ENCODE measurements at places on chromosomes 6 and 20. TPM values are rescaled to one million over a fixed set of nuclear protein-coding genes. Genes with fewer than 3 reads are reported as not detected.
A peak's percentile ranks its signal among the peaks of the same experiment; 100 is the strongest.

DNA sequence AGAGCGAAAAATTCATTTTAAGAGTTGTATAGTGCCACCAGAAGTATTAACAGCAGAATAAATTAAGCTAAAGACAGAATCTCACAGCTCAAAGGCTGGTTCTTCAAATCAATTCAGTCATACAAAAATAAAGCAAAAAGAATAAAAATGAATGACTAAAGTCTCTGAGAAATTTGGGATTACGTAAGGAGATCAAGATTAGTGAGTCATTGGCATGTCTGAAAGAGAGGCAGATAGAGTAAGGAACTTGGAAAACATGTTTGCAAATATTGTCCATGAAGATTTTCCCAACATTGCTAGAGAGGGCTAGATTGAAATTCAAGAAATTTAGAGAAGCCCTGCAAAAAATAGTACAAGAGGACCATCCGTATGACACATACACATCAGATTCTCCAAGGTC lies 1413.9 kb upstream of the ADGRB3 start:
- no peak for DNase-seq
- no peaks in the 10 kb centered on the region for H3K27me3 ChIP-seq
- H3K27ac ChIP-seq: no peak overlapping the region
- no peaks in the 10 kb centered on the region for H3K36me3 ChIP-seq
- H3K4me1 ChIP-seq: no peaks in the 10 kb centered on the region

Gene CCN6
- polyA plus RNA-seq: 0.24 TPM

DNA sequence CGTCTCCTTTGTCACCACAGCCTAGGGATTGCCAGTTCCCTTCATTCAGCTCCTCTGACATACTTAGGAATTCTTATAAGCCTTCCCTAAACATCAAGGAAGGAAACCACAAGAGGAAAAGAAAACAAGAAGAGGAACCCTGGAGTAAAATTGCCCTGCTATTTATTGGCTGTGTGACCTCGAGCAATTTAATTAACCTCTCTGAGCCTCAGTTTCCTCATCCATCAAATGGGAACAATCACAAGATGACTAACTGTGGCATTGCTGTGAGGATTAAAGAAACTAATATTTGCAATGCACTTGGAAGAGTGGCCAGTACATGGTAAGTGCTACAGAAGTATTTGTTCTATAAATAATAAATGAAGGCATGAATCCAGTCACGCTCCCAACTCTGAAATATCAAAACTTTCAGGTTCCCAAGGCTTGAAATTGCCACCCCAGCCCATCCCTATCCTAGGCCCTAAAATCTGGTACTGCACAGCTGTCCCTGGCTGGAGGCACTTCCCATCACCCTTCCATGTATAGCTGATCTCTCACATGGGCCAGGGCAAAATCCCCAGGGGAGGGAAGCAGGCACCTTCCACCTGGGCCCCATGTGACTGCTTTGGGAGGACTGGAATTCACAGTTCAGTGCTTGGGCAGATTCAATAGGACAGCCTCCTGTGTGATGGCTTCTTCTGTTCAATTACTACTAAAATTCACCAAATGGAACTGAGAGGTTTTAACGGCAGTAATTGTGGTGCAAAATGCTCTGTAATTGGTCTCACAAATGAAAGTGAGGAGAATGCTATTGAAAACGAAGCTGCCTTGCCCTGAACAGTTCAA lies 78.0 kb upstream of the MAFB start:
- no peak overlapping the region for H3K4me3 ChIP-seq
- peaks cover 10% of the 10 kb centered on the region for H3K27me3 ChIP-seq
- no peak overlapping the region for H3K27ac ChIP-seq
- H3K36me3 ChIP-seq: no peaks in the 10 kb centered on the region
- no peaks in the 10 kb centered on the region for H3K4me1 ChIP-seq
- no peak for DNase-seq

Gene CYP39A1
- not detected for polyA plus RNA-seq

Gene VSX1
- polyA plus RNA-seq: not detected

DNA sequence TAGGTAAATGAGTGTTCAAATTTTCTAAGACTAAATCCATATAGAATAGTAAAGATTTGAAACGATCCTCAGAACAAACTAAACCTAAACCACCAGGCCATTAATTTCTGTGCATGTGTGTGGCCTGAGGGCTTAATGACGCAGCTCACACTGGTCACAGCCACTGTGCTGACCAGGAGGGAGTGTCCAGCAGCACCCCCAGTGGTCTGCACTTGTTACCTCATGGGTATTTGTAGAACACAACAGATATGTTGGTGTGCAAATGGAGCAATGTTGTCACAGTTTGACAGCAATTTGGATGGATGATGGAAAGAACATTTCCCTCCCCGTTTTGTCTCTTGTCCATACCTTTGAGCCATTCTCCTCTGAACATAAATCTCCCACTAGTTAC lies 122.4 kb upstream of the EXOC2 start:
- no peaks in the 10 kb centered on the region for H3K36me3 ChIP-seq
- no peak overlapping the region for H3K27ac ChIP-seq
- no peak for DNase-seq
- H3K27me3 ChIP-seq: no peaks in the 10 kb centered on the region
- H3K4me1 ChIP-seq: no peaks in the 10 kb centered on the region

Gene PARD6B
- 1.8 TPM for polyA plus RNA-seq

GRCh38 chr6:140670021-140670420 lies 1295.6 kb upstream of the CITED2 start:
- no peak overlapping the region for H3K4me3 ChIP-seq
- no peak overlapping the region for H3K27ac ChIP-seq
- no peak for DNase-seq
- H3K27me3 ChIP-seq: no peaks in the 10 kb centered on the region
- no peaks in the 10 kb centered on the region for H3K4me1 ChIP-seq

Gene LPA
- 0.31 TPM for polyA plus RNA-seq

DNA sequence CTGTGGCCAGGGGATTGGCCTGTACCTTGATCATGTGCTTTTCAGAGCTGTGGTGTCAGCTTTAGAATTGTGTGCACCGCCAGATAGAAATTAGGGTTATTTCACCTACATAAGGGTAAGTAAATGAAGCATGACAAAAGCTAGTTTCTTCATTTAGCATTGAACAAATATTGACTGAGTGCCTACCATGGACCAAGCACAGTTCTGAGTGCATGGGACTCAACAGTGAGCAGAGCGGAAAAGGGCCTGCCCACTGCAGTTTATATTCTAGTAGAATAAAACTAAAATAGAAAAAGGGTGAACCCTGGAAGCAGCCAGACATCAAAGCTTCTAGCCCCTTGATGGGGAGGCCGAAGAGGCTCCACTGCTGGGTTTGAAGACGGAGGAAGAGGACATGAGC lies 25.6 kb downstream of the ECT2L start:
- DNase-seq: no peak
- no peak overlapping the region for H3K27ac ChIP-seq
- no peaks in the 10 kb centered on the region for H3K27me3 ChIP-seq
- no peaks in the 10 kb centered on the region for H3K36me3 ChIP-seq

GRCh38 chr6:128520436-128521281 lies at the start of gene PTPRK:
TSS of gene PTPRK (minus strand) at chr6:128520599. CDS start at chr6:128520358, 241 bp downstream.
- no peaks in the 10 kb centered on the region for H3K36me3 ChIP-seq
- peak within 1 kb of the TSS; percentile 50 for H3K4me3 ChIP-seq
- H3K4me1 ChIP-seq: peaks cover 5% of the 10 kb centered on the region
- peaks cover 29% of the 10 kb centered on the region for H3K27me3 ChIP-seq

GRCh38 chr6:116881236-116881635 lies 4.2 kb downstream of the RFX6 start:
- H3K36me3 ChIP-seq: no peaks in the 10 kb centered on the region
- no peak overlapping the region for H3K27ac ChIP-seq
- H3K4me3 ChIP-seq: no peak overlapping the region
- no peak for DNase-seq

Gene CST7
- not detected for polyA plus RNA-seq

Gene ZSCAN23
- 0.28 TPM for polyA plus RNA-seq

DNA sequence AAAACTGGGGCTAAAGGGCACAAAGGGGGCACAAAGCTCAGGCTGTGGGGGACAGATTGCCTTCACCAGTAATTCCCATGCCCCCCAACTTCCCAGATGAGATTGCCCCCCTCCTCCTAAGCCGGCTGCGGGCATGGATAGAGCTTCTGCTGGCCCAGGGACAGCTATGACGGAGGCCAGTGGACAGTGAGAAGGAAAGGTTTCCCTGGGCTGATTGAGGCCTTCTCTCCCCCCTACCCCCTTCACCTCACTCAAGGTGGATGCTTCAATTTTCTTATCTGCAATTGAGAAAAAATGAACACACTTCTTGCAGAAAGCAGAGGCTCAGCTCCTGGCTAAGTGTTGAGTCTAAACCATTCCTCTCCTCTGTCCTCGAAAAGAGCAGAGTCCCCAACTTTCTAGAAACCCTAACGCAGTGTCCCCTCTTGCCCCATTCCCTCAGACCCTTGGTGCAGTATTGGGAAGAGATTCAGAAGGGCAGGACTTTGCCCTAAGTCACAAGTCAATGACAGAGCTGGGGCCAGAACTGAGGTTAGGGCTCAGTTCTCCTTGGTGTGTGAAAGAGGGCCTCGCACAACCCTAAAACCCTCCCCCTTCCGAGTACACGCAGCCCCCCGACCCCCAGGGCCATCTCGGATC lies 808 bp downstream of the SDC4 start:
- no peaks in the 10 kb centered on the region for H3K36me3 ChIP-seq
- DNase-seq: no peak
- H3K27me3 ChIP-seq: no peaks in the 10 kb centered on the region

DNA sequence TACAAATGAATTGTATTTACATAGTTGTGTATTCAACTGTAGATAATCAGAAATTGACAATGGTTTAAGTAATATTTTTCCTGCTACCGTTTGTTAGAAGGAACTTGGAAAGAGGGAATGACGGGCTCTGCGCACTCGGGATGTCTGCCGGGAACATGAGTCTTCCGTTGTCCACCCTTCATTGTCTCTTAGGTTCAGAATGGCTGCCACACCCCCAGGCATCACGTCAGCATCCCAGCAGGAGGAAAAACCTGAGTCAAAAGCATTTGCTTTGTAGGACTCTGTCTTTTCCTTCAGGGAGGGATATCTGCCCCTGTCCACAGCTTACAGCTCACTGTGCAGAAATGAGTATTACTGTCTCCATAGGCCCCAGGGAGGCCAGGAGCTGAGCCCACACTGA lies 331.2 kb downstream of the THBS2 start:
- H3K4me1 ChIP-seq: no peaks in the 10 kb centered on the region
- no peaks in the 10 kb centered on the region for H3K36me3 ChIP-seq
- H3K27me3 ChIP-seq: no peaks in the 10 kb centered on the region
- H3K27ac ChIP-seq: no peak overlapping the region
- DNase-seq: no peak

- peaks cover 12% of the 10 kb centered on the region for H3K36me3 ChIP-seq
- no peak overlapping the region for H3K4me3 ChIP-seq
- no peak for DNase-seq
These were observed 16.6 kb downstream of the ATG5 start for GRCh38 chr6:106308985-106309384.

Gene C6orf132
- not detected for polyA plus RNA-seq

DNA sequence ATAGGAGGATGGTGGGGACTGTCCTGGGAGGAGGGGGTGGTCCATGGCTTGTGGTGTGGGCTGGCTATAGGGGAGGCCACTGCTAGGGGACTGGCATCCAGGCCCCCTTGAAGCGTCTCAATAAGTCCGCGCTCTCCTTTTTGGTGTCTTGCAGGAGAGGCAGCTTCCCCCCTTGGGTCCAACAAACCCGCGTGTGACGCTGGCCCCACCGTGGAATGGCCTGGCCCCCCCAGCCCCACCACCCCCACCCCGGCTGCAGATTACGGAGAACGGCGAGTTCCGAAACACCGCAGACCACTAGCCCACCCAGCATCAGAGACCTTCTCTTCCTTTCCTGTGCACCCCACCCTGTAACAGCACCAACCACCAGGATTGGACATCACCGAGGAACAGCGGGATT lies 2.8 kb upstream of the ZBTB9 start:
- no peaks in the 10 kb centered on the region for H3K27me3 ChIP-seq
- no peak overlapping the region for H3K4me3 ChIP-seq
- H3K27ac ChIP-seq: no peak overlapping the region
- H3K4me1 ChIP-seq: peaks cover 3% of the 10 kb centered on the region
- H3K36me3 ChIP-seq: peaks cover 4% of the 10 kb centered on the region

Gene WFDC5
- polyA plus RNA-seq: 0.21 TPM

Gene RBPJL
- not detected for polyA plus RNA-seq

DNA sequence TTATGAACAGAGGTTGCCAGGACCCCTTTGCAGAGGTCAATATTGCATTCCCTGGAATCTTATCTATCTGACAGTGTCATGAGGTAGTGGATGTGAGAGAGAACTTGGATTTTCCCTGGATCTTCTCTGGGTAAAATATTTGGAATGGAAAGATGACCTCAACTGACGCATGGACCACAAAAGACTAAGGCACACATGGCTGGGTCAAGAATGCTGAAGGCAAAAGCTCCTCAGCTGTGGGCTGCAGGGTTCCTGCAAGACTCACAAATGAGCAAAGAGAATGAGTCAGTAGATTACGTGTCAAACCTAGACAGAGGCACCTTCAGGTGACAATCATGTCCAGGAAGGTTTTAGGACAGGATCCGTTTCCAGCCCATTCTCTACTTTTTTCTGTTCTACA lies 484.0 kb downstream of the C6orf118 start:
- DNase-seq: no peak
- no peak overlapping the region for H3K27ac ChIP-seq
- no peaks in the 10 kb centered on the region for H3K36me3 ChIP-seq

Gene DDRGK1
- polyA plus RNA-seq: 42.0 TPM

DNA sequence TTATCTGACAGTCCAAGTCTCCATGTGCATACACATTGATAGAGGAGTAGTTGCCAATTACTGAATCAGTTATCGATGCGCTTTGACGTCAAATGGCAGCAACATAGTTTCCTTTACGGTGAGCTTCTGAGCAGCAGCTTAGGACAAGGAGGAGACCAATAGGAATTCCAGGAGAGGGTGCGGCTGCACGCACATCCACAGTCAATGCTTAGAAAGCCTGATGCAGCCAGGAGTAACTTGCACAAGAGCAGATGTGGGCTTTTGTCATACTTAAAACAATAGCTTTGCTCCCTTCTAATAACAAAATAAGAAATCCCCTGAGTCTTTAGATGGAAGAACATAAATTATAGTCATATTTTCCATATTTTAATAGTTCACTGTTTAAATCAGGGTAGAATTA lies 442.1 kb downstream of the BCKDHB start:
- no peaks in the 10 kb centered on the region for H3K27me3 ChIP-seq
- no peaks in the 10 kb centered on the region for H3K36me3 ChIP-seq
- H3K27ac ChIP-seq: no peak overlapping the region
- no peaks in the 10 kb centered on the region for H3K4me1 ChIP-seq

Gene TTBK1
- polyA plus RNA-seq: not detected

Gene PHACTR3
- polyA plus RNA-seq: 0.28 TPM

- H3K27ac ChIP-seq: no peak overlapping the region
- no peak overlapping the region for H3K4me3 ChIP-seq
- no peak for DNase-seq
- H3K4me1 ChIP-seq: no peaks in the 10 kb centered on the region
These were observed 202.5 kb downstream of the FOXA2 start for GRCh38 chr20:22381812-22382416.
